ENCODE measurements at places on chromosomes 13 and 19. TPM values are rescaled to one million over a fixed set of nuclear protein-coding genes. Genes with fewer than 3 reads are reported as not detected.

GRCh38 chr19:926589-927350 lies 935 bp downstream of the ARID3A start:
- DNase-seq, result no peak

- peak; percentile 20 for DNase-seq
These were observed 108.7 kb downstream of the TEX29 start for GRCh38 chr13:111429064-111429558.

The BST2 gene
- 132 TPM for polyA plus RNA-seq

DNA sequence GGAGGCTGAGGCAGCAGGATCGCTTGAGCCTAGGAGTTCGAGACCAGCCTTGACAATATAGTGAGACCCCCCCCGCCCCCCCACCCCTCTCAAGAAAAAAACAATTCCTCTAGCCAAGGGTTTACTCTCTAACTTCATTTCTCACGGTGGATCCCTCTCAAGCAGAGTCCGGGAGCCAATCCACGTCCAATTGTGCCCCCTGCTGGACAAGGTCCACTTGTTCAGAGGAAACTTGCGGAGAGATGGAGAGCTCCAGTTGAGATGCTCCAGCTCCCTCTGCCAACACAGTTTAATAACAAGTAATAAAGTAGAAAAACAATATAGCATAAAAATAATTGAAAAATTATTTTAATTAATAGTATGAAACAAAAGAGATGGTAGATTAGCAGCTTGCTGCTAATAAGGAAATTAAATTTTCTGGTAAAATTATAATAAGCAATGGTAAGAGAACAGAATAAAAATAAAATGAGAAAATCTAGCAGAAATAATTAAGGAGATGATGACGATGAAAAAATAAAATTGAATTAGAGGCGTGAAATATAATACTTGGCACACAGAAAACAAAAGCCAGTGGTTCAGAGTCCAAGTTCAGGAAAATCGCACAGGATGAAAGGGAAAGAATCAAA lies 14.5 kb upstream of the SIGLEC14 start:
- DNase-seq, result peak; percentile 41

The SLAIN1 gene
- polyA plus RNA-seq, result 25.8 TPM

- DNase-seq, result no peak
These were observed 7.7 kb downstream of the N4BP2L2 start for GRCh38 chr13:32530841-32531253.

The KLHL1 gene
- polyA plus RNA-seq, result not detected

The LILRA1 gene
- polyA plus RNA-seq, result 0.07 TPM

The CUL4A gene
- polyA plus RNA-seq, result 49.2 TPM

DNA sequence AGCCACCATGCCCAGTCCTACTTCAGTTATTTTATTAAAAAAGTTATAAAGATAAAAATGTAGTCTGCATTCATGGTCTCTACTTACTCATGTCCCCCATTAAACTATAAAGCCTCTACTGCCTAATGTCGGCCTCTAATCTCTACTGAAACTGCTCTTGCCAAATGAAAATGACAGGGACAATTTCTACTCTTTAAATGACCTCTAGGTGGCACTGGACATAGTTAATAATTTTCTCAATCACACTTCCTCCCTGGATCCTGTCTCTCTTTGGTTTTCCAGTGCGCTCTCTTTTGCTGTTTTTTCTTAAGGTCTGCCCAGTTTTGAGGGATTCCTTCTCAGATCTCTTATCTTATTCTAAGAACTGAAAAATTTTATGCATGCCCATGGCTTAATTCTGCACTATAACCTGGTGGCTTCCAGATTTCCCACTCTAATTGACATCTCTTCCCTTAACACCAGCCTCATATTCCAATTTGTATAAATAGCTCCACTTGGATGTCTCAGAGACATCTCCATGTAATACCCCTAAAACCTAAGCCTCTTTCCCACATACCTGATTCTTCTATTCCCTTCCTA lies 54.3 kb downstream of the MTMR6 start:
- DNase-seq, result no peak
